GDM1 (cell line): ENCODE measurements at places on chromosomes 3 and 15.

DNA sequence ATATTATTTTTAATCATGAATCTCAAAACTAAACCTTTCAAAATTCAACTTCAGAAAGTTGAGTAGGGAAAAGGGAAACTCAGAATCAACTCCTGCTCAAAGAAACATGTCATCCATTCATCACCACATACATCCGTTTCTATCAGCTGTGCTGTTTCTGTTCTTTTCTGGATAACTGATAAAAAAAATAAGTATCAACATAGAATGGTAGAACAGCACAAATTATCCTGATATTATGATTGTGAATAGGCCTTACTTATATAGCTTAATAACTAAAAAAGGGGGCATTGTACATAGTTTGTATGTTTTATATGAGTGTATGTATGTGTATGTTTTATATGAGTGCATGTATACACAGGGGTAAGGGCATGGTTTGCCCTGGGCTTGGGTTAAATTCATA is 3.1 kb downstream of the TM4SF1 start:
- DNase-seq: no peak

DNA sequence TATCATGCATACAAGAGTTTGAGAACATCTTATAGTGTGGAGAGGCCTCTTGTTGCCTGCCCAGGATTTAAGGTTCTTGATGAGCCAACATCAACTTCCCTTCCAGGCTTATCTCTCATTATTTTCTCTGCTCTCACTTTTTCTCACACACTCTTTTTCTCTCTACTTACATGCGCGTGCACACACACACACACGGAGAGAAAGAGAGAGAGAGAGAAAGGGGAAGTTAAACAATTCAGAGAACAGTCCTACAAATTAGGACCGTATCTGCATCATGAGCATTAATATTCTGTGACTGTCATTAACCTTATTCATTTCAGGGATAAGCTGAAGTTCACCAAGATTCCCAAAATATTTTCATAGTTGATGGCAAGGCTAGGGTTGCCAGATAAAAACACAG is 269.0 kb downstream of the ZNF621 start:
- DNase-seq: no peak

- DNase-seq: no peak
These were observed 103.8 kb upstream of the PRR20G start for GRCh38 chr3:127391436-127392155.

DNA sequence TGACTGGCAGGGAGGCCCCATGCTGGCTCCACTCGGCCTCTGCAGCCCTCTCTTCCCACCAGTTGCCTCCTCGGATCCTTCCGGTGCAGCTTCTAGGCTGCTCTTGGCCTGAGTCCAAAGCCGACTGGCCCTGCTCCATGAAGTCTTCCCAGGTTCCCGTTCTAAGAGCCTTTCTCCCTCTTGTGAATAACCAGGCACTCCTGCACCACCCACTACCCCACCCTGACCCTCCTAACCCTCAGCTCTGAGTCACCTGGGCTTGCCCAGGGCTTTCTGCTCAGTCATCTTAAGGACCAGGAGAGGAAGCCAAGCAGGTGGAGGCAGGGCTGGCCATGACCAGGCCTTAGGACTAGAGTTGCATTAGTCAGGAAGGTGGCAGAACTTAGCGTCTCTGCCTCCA is 28.1 kb upstream of the CNBP start:
- DNase-seq: no peak

GRCh38 chr3:124048967-124049798 is 57.3 kb upstream of the ROPN1 start:
- DNase-seq: no peak

DNA sequence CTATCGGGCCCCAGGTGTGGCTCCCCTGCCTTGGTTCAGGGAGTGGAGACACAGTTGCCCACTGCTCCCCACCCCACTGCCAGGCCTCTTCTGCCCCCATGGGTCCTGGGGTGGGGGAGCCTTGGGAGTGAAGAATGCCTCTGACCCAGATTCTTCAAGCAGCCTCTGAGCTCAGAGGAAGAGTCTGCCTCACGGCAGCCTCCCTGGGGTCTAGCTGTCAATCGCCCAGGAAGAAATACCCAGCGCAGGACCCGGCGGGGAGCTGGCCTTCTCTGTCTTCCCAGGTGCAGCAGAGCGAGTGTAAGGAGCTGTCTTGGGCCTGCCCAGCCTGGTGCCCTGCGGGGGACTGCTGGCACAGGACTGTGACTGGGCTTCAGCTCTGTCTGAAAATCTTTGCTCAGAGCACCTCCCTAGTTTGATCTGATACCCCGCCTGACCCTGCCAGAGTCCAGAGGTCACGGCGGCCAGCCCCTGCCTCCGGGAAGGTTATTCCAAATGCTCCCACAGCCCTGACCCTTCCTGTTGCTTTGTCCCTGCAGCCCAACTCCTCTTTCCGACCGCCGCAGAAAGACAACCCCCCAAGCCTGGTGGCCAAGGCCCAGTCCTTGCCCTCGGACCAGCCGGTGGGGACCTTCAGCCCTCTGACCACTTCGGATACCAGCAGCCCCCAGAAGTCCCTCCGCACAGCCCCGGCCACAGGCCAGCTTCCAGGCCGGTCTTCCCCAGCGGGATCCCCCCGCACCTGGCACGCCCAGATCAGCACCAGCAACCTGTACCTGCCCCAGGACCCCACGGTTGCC is 11.0 kb downstream of the ANKRD63 start:
- DNase-seq: no peak
